ENCODE measurements at places on chromosomes 4 and X.

DNA sequence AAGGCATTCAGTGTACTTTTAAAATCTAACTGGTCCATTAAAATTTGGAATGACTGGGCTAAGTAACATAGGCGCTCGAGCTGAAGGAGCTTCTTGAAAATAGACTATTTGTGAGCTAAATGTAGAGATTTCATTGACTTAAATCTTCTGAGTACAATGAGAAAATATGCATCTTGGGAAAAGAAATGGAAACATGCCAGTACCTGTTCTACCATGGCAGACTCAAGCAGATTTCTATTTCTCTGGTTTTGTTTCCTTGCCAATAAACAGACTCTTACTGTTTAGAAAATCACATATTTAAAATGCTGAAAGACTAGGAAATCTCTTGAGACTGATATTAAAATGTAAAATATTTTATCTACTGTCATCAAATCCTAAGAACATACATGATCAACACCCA is 678.1 kb downstream of the FAT4 start:
- no peak for DNase-seq

- DNase-seq, result no peak
These were observed 33.5 kb upstream of the ITM2A start for GRCh38 chrX:79400623-79401022.

DNA sequence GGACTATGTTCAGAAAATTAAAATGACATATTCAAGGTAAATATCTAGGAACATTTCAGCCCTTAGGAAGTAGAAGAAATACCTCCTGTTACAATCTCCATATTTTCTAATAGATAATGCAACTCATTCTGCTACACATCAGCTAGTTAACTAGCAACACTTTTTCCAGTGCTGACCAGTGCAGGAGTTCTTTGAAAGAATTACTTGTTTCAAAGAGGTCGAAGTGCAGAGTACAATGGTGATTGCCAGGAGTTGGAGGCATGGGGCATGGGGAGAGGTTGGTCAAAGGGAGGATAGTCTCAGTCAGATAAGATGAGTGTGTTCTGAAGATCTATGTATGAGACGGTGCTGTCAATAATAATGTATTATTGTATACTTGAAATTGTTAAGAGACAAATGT is 53.1 kb downstream of the MTNR1A start:
- no peak for DNase-seq

- no peak for DNase-seq
These were observed 71.6 kb downstream of the MAML3 start for GRCh38 chr4:140082391-140082755.

- no peak for DNase-seq
These were observed 36.3 kb downstream of the RTL3 start for GRCh38 chrX:78622831-78623230.

DNA sequence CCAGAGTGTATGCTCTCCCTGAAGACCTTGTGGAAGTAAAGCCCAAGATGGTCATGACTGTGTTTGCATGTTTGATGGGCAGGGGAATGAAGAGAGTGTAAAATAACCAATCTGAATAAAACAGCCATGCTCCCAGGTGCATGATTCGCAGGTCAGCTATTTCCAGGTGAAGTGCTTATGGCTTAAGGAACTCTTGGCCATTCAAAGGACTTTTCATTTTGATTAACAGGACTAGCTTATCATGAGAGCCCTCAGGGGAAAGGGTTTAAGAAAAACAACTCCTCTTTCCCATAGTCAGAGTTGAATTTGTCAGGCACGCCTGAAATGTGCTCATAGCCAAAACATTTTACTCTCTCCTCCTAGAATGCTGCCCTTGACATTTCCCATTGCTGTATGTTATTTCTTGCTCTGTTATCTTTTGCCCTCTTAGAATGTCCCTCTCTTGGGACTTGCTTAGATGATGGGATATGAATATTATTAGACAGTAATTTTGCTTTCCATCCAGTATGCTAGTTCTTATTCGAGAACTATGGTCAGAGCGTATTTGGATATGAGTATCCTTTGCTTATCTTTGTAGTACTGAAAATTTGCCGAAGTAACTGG is 88.6 kb downstream of the PLS3 start:
- DNase-seq, result no peak

- DNase-seq, result peak; percentile 46
These were observed 47.3 kb upstream of the TLR3 start for GRCh38 chr4:186021461-186022167.

- no peak for DNase-seq
These were observed 151.0 kb upstream of the PPARGC1A start for GRCh38 chr4:24040811-24041210.
